ENCODE measurements at places on chromosomes 11 and 22. TPM values are rescaled to one million over a fixed set of nuclear protein-coding genes. Genes with fewer than 3 reads are reported as not detected.

DNA sequence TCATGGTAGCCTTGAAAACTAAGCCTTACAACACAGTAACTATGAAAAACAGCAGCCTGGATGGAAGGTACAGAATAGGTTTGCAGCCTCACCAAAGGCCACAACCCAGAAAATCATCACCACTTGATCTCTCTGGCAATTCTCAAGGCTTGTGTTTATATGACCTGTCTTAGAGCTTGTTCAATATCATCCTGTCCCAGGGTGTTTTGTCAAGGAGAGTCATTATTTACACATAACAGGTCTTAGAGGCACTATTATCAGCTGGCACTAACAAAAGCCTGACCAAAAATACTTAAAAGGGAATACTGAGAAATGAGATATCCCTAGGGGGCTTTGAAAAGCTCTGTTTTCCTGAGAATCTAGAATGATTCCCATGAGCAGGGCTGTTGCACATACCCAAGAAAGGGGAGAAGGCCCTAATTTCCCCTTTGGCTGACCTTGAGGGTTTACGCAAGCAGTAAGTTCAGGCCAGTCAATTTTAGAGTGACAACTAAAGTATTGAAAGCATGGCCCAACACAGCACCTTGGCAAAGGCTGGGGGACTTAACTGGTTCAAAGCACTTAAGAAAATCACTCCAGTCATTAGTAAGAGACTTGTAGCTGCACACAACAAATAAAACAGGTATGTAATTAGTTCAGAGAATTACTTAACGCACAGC is 7.9 kb downstream of the SC5D start:
- no peak for DNase-seq

DNA sequence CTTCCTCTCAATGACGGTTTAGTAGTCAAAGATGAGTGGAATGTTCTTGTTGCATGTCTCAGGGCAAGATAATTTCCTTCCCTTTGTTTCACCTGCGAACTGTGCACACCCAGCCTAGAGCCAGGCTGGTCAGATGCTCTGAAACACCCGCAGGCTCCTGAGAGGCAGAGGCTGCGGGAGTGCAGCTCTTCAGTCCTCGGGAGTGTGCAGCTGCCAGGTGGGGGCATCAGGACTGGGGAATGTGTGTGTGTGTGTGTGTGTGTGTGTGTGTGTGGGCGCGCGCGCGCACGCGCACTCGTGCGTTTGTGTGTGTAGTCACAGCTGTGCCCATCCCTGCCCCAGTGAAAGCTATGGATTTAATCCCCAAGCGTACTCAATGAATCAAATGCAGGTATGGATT is 136.2 kb upstream of the NTM start:
- no peak for DNase-seq

- no peak for DNase-seq
Measured at GRCh38 chr11:61999141-61999975, 31.9 kb upstream of the FTH1 start.

DNA sequence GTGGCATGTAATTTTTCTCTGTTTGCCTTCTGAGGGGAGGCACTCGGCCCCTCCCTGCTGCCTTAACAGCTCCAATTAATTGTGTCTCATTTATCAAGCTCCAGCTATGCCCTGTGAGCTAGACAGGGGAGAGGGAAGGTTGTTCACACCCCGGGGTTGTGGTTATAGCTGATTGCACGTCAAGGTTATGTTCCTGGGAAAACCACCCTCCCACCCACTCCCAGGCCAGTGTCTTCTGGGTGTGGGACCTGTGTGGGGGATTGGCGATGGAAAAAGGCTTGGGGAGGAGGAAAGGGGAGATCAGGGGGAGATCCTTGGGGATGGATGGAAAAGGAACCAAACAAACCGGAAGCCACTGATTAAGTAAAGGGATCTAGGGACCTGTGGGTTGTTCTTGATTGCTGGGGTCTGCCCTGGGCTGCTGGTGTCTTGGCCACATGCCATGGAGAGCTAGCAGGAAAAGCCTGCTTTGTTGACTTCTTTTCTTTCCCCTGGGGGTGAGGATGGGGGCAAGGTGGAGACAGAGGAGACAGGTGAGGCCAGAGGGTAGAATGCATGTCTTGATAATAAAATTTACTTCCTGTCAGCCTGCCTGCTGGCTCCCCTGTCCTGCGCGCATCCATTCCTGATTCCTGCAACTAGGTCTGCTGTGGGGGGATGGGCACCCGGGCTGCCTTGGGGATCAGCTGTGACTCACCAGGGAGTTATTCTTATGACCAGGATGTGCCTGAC is 13.5 kb upstream of the SORL1-AS1 start:
- DNase-seq: peak; percentile 45

DNA sequence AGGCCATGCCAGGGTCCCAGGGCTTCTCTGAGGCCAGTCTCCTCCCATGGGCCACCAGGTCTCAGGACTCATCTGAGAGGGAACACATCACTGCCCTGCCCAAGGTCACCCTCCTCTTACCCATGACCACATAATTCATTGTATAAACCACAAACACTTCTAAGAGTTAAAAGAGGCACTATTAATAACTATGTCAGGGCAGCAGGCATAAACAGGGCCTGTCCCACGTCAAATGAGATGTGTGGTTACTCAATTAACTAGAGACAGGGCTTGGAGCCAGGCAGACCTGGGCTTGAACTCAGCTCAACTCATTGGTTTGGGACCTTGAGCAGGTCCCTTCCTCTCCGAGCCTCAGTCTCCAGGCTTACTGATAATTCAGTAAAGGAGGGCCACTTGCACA is 33.1 kb downstream of the ARAP1 start:
- no peak for DNase-seq

- DNase-seq: no peak
Measured at GRCh38 chr22:48665311-48665995, 1162.2 kb downstream of the BRD1 start.

Gene MMP11
- 2.3 TPM for total RNA-seq

Gene MISFA
- total RNA-seq: not detected

Gene SMC1B
- not detected for total RNA-seq

Gene SHISAL1
- total RNA-seq: not detected

Gene KIRREL3
- not detected for total RNA-seq
